ENCODE measurements at places on chromosomes 16 and 17.
A peak's percentile ranks its signal among the peaks of the same experiment; 100 is the strongest.

- no peak for DNase-seq
Measured at GRCh38 chr17:43753493-43754129, 5.0 kb downstream of the SOST start.

- no peak for DNase-seq
Measured at GRCh38 chr16:15459791-15460190, 25.4 kb downstream of the BMERB1 start.

DNA sequence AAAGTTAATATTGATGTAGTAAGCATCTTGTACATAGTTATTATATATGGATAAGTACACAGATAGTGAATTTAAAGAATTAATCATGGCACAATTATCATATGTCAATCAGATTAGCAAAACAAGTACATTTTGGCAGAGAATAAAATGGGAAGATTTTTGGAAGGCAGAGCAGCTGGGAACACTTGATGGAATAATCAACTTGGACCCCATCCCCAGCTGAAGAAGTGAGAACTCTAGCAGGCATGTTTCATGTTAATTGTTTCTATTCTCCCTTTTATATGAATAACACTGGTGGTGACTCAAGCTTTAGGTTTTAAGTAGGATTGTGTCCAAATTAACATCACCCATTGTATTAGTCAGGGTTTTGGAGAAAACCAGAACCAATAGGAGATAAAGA lies 198.7 kb downstream of the KCNJ2 start:
- no peak for DNase-seq

DNA sequence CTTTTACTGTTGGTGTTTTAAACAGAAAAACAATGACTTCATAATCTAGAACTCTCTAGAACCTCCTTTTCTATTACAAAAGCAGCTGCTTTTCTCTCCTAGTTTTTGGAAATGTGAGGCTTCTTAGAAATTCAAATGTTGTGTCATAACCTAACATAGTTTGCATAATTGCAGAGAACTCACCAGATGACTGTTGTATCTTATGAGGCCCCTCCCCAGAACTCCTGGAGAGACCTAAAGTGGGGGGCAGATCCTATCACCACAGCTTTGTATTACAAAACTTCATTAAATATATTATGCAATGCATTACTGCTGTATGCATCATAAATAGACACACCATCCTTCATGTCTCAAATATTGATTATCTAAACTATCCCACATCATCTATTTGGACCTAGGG lies 538.7 kb upstream of the HSBP1 start:
- no peak for DNase-seq

- no peak for DNase-seq
Measured at GRCh38 chr16:53068423-53068833, 13.6 kb downstream of the CHD9 start.

DNA sequence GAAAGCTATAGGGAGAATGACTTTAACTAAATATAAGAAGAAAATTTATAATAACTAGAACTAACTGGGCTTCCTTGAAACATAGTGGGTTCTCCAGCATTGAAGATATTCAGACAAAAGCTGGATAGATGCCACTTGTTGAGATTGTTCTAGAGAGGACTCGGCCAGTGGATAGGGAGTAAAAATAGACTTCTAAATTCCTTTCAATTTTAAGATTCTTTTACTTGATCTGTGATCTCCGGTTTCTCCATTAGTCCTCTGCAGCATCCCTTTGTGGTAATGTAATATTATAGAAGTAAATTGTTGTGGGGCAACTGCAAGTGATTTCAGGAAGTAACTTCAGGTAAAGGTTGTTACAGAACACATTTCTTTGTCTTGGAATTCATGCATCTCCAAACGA lies 10.3 kb upstream of the RARA start:
- no peak for DNase-seq

DNA sequence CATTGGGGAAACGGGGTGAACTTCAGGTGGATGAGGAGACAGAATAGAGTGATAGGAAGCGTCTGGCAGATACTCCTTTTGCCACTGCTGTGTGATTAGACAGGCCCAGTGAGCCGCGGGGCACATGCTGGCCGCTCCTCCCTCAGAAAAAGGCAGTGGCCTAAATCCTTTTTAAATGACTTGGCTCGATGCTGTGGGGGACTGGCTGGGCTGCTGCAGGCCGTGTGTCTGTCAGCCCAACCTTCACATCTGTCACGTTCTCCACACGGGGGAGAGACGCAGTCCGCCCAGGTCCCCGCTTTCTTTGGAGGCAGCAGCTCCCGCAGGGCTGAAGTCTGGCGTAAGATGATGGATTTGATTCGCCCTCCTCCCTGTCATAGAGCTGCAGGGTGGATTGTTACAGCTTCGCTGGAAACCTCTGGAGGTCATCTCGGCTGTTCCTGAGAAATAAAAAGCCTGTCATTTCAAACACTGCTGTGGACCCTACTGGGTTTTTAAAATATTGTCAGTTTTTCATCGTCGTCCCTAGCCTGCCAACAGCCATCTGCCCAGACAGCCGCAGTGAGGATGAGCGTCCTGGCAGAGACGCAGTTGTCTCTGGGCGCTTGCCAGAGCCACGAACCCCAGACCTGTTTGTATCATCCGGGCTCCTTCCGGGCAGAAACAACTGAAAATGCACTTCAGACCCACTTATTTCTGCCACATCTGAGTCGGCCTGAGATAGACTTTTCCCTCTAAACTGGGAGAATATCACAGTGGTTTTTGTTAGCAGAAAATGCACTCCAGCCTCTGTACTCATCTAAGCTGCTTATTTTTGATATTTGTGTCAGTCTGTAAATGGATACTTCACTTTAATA lies 7.0 kb upstream of the TMEM235 start:
- no peak for DNase-seq

DNA sequence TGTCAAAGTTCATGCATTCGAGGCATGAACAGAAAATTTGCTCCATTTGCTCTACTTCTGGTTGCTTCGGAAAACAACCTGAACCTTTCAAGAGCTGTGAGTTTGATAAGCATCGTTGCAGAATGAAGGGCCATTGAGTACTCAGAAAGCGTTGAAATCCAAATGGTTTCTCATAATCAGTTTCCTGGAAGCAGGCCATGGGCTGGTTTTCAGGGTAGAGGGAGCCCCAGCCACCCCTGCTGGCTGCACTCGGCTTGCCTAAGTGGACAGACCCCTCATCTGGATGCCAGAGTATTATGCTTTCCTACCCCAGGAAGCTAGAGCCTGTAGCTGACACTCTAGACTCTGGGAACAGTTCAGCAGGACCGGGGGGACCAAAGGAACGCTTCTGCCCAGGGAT lies 24.4 kb downstream of the SCNN1G start:
- DNase-seq: no peak

DNA sequence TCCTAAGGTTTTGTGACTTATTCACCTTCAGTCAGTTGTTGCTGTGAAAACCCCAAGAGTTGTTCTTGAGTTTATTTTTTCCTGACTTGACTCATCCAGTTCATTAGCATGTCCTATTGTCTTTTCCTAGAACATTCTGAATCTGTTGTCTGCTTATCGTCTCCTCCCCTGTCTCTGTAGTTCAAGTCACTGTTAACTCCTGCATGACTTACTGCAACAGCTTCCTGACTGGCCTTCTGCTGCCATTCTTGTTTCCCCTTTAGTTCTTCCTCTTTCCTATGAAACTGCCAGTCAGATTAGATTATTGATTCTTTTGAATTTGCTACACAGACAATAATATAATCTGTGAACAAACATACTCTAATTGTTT lies 161.5 kb downstream of the FTO start:
- no peak for DNase-seq

GRCh38 chr17:40224718-40225550 lies 5.8 kb downstream of the WIPF2 start:
- no peak for DNase-seq

DNA sequence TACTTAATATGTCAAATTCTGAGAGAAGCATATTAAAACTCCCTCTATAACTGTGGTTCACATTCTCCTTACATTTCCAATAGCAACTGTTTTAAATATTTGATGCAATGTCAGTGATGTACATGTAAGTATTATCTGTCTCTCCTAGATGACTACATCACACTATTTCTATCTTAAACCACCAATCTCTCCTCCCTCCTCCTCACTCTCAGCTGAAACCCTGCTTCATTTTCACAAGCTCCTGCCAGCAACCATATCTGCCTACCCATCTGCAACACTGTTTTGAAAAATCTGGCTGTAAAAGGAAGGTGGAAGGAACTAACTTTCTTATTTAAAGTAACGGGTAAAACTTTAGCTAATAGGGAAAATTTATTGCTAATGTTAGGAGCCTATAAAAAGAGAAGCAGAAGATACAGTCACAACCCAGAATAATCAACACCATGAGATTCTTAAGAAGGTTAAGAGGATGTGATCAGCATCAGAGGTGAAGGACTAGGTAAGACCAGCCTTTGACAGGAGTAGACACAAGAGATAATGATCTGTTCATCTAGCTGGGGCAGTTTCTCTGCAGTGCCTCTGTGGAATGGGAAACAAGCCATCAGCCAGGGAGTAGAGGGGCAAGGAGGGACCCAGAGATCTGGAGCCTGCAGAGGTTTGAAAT lies 31.0 kb downstream of the MYH10 start:
- no peak for DNase-seq

DNA sequence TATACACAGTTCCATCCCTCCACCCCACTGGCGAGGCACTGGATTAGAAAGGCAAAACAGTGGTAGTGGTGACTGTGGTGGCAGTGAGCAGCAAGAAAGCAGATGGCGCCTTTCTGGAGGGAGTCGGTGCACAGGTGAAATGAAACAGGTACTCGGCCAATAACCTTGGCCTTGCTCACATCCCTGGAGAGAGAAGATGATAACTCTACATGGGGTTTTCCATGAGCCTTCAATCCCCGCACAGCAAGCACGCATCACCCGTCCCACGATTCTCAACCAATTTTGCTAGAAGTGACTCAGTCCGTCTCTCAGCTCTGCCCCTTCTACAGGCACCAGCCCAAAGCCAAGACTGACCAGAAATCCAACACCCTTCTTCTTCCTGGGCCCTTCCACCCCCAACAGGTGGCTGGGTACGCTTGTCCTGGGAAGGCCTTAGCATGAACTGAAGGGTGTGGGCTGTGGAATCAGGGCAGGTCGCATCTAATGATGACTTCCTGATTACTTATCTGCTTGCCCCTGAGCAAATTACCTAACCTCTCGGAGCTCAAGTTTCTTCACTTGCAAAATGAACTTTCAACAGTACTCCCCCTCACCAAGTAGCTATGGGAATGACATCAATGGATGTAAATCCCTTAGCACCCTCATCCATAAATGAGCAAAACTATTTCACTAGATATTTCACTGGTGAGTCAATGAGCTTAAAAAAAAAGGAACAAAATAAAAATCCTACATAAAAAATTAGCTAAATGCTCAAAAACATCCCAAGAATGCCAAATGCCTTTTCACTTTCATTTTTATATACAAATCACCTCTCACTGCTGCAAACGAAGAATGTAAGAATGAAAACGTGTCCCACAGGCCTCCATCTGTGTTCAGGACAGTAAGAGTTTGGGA lies 18.0 kb downstream of the XPO6 start:
- DNase-seq: peak; percentile 60

DNA sequence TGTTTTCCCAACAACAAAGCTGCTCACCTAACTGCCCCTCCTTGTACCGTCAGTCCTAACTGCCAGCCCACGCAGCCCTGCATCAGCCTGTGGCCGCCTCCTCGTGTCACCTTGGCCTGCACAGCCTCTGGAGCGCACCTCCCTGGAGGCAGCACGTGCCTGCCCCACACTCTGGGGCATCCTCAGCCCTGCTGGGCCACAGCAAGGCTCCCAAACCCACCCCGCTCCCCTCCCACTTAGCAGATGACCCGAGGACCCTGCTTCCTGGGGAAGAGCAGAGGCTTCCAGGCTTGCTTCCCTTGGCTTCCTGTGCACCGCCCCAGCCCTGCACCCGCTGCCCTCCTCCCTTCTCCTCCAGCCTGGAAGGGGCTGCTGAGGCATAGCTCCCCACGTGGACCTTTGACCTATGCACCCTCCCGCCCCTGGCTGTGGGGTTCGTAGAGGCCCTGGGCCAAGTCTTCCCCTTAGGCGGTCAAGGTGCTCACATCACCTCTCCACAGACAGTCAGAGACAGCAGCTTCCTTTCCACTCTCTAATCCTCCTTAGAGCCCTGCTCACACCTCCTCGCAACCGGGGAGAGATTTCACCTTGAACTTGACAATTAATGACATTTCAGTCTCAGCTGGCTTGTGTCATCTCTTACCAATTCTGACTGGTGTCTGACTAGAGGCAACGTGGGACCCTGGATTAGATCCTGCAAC lies 115.0 kb downstream of the MGAT5B start:
- no peak for DNase-seq

- DNase-seq: peak; percentile 85
Measured at GRCh38 chr17:76382803-76383545, 1.4 kb upstream of the SPHK1 start.

DNA sequence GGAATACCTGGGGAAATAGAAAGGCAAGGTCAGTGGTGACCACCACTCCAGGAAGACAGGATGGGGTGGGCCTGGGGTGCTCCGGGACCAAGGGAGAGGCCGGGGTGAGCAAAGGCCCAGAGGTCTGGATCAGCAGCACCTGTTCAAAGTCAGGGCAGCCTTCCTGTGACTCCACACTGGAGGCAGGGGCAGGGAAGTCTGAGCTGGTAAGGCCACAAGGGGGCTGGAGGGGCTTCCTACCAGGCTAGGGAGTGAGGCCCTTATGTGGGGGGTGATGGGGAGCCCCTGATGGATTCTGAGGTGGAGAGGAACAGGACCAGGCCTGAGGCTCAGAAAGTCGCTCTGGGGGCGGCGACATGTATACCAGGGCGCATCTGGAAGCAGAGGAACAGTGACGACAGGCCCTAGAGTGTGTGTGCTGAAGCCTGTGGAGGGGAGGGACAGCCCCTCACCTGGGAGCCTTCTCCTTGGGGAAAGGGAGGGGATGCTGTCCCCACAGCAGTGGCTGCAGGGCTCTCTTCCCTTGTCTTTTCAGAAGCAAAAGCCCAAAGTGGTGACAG lies 3.7 kb downstream of the C16orf78 start:
- DNase-seq: no peak

DNA sequence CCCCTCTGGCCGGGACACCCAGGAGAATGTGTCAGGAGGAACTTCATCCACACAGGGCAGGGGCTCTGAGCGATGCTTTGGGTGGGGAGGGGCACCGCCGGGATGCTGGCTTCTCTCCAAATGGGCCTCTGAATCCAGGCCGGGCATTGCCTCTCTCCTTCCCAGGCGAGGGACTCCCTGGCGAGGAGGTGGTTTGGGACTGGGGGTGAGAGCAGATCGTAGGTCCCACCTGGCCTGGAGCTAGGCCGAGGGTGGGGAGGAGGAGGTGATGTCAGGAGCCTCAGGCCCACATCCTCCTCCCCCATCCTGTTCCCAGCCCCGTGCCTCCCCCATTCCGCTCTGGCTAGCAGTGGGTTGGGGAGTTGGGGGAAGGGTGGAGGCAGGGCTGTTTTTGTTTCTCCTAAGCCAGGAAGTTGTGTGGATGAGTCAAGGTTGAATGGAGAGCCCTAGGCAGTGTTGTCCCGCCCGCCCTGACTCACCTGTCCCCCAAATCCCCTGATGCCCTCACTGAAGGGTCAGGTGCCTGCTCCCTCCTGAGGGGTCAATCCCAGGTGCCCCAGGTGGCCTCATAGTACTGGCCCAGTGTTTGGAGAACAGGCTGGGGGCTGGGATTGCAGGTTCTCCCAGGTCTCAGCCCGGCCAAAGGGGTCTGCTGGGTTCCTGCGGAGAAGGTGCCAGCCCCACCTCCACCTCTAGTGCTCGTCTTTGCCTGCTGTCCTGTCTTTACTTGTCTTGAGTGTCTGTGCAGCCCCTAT lies 2.8 kb downstream of the GRB7 start:
- no peak for DNase-seq
